ENCODE measurements at places on chromosomes 7 and 10.

- no peak for DNase-seq
These were observed 48.1 kb downstream of the NRP1 start for GRCh38 chr10:33286157-33286934.

DNA sequence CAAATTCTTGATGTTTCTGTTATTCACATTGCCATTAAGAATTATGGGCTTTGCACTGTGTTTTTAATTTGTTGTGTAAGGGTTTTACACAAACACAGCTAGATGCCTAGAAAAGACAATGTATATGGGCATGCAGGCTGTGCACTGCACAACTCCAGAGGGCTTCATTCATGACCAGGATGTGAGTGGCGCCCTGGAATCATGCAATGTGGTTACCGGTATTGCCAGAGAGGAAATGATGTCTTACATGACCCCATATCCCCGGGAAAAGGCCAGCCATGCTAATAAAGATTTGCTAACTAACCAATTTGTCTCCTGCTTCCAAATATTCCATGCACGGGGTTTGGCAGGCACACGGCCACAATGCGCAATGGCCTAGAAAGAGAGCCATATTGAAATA, 16.9 kb downstream of the KCNMA1 start:
- no peak for DNase-seq

GRCh38 chr7:4931943-4932342, 27.0 kb downstream of the MMD2 start:
- no peak for DNase-seq

DNA sequence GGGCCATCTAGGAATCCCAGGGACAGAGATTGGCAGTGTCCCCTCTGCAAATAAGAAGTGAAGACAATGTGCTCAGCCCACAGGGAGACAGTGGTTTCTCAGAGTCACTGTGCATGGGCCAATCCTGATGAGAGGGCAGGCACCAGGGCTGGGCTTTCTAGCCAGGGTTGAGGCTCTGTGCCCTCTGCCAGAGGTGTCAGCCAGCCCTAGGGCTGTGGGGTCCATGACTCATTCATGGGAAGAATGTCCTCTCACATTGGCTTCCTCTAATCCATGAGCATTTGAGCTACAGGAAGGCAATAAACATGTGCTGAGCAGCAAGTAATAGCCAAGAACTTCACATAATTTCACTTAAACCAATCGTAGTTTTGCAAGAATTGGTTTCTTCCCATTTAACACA, 482.0 kb upstream of the MGMT start:
- no peak for DNase-seq

GRCh38 chr7:12738665-12739064, 51.2 kb downstream of the ARL4A start:
- DNase-seq: no peak

DNA sequence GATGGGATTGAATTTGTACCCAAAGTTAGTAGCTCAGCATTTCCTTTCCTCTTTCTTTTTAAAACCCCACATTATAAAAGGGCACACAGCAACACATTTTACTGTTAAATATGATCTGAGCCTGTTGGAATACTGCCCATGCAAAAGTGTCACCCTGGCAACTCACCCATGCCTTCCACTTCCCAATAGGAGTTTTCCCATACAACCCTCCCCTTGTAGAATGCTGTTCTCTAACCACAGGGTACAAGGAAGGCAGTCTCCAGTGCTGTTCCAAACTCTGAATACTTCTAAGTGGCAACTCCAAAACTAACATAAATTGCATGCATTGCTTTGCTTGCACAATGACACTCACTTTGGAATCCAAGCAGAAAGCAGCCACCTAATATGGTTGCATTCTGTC, 60.8 kb downstream of the NRCAM start:
- DNase-seq: no peak

- DNase-seq: no peak
These were observed 927 bp upstream of the ALOX5 start for GRCh38 chr10:45373003-45373575.

DNA sequence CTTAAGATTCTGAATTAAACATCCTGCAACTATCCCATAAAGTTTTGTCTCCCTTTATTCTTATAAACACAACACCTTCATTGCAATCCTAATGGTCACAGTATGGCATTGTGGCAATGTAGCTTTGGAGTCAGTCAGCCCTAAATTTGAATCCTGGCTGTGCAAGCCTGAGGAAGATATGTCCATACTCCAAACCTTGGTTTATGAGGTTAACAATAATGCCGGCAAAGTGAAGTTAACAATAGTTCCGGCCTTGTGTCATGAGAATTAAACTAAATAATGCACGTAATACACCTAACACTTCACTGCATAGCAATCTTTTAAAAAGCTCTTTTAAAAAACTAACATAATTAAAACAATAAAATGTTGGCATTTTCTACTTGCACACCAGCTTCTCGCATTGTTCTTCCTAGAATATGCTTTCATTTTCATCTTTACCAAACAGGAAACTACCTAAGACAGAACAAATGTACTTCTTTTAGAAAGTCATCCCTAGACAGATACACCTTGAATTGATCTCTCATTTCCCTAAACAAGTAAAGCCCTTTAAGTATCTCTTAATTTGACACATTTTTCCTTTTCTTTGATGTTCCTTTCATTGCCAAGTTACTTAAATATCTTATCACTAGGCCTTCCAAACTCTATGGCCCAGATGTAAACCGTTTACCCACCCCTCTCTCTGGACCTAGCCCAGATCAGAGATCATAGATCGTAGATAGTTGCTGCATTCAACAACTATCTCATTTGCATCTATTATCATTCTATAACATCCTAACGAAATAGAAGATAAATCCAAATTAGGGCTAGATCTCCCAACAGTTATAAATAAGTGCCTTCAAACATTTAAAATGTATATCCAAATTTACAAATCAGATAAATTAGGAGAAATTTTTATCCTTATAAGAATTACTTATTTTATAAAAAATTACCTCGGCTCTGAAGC, 66.7 kb downstream of the CREB3L2 start:
- DNase-seq: no peak

GRCh38 chr10:47141349-47141748, 158.6 kb upstream of the GDF10 start:
- DNase-seq: no peak

DNA sequence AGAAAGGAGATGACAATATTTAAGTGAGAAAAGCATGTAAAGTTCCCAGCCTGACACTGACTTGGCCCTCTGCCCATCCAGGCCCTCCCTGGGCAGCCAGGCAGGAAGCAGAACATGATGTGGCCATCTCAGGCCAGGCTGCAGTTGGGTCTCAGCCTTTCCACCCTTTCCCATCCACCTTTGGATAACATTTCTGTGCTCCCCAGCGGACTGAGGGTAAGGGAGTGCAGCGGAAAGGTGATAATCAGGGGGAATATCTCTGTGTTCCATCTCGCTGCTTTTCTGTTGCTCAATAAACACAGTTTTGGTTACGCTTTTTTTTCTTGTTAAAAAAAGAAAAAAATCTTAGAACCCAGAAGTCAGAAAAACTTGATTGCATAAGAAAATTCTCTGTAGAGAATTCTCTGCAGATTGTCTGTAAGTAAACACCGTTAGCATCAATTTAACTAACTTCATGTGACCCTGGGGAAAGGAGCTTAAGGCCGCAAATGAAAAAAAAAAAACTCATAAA, 37.2 kb upstream of the TARP start:
- no peak for DNase-seq

- DNase-seq: peak; percentile 76
These were observed 716 bp downstream of the OGA start for GRCh38 chr10:101817337-101818118.

DNA sequence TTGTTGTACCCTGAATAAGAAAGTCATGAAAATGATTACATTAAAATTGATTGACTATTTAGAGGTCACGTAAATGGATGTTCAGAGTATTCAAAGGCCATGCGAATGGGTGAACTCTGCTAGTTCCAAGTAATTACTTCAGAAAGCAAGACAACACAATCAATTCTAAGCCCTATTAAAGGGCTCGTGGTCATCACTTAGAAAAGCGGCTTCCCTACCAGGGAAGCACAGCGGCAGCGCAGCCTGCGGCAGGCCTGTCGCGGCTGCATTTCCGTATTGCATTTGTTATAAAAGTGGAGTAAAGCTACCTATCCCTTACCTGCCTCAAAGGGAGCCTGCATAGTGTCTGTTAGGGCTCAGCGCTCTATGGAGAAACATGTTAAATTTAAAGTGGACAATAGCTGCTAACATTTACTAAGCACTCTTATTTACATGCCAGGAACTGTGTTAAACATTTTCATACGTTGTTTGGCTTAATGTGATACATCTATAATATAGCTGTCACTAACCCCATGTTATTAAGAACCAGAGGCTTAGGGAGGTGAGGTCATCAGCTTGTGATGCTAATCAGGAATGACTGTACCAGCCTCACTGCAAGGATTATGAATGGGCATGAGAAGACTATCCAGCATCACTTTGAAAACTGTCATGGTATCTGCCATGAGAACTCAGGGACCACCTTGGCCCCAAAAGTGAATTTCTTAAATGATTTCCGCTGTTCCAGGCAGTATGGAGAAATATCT, 187.5 kb downstream of the CELF2 start:
- no peak for DNase-seq

GRCh38 chr10:105973360-105973759, 1191.1 kb downstream of the SORCS1 start:
- DNase-seq: no peak

DNA sequence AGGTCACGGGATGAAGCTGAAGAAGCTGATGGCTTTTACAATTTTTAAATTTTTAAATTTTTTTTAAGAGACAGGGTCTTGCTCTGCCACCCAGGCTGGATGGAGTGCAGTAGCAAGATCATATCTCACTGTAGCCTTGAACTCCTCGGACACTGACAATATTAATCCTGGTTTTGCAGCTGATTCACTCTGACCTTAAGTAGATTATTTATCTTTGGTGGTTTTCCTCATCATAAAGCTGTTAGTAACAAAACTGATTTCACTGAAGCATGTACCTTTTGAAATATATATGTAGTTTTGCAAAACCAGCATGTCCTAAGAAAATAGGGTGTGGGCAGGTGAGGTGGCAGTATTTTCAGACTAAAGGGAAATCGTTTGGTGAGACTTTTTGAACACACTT, 56.0 kb downstream of the DYNC2I1 start:
- no peak for DNase-seq

DNA sequence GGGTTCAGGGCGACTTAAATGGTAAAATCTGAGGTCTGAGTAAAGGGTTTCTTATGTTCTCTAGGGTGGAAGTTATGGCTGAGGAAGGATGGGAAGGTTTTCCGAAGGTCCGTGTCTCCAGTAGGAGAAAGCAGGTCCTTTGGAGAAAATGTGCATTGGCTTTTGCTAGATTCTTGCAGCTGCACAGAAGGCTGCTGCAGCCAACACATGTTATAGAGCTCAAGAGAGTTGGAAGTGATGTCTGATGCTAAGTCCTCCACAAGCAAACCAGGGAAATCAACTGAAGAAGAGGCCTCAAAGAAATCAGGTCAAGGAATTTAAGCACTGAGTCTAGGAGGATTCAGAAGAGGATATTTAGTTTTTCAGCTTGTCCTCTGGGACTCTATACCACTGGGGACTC, 404.6 kb downstream of the LRMDA start:
- DNase-seq: no peak

DNA sequence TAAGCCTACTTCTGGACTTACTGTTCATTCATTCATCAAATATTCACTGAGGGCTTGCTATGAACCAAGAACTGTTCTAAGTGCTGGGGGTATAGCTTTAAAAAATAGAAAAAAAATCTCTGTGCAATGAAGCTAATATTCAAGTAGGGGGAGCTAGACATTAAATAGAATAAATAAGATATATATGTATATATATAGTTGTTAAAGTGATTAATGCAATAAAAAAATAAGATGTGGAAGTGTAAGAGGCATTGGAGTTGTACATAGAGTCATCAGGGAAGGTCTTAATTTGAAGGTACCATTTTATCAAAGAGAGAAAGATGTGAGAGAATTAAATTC, 181.2 kb upstream of the AGR3 start:
- no peak for DNase-seq

DNA sequence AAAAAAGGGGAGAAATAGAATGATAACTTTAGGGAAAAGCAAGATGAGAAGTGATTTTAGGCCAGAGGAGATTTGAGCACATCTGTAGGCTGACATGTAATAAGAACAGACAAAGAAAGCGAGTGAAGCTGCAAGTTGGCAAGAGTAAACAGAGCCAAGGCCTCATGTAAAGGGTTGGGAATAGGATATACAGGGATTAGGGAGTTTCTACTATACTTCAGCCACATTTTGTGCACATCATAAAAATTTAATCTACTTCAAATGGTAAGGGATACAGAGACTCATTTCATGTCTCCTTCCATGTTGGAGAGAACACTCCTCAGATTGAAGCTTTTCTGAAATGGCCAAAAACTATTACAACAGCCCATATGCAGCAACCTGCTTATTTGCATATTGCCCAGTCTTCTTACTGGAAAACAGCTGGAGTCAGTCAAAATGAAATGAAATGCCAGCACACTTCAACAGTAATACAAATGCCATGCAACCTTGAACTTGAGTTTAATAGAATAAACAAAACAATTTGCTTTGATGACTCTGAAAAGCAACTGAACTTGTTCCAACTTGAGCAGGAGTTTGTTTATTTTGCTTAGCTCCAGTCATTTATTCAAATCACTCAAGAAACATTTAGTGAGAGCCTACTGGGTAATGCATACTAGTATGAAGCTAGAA, 49.9 kb downstream of the NRCAM start:
- no peak for DNase-seq

DNA sequence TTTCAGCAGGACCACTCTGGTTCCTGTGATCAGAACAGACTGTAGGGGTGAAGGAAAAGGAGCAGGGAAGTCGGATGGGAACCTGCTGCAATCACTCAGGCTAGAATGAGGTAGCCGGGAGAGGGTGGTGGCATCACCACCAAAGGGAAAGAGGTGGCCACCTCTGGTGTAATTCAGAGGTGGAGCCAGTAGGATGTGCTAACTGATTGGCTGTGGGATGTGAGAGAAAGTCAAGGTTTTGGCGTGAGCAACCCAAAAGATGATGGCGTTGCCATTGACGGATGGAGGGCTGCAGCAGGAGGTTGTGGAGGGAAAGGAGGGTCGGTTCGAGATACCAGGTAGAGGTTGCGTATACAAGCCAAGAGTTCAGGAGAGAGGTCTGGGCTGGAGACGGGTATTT, 7.4 kb upstream of the VSIR start:
- DNase-seq: no peak

DNA sequence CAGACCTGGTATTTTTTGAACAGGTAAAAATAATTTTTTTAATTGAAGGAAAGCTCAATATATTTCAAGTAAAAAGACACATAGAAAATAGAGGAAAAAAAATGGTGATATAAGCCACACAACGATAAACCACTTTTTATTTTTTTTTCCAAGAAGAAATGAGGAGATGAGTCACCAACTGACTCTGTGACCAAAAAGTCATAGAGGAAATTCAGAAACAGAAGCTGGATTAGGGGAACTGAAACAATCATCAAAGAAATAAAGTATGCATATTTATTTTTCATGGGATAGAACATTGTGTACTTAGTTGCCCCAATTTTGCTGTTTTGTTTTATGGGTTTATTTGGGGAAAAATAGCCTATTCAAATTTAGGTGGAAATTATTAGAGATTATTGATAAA, 176.8 kb upstream of the AGR3 start:
- no peak for DNase-seq

DNA sequence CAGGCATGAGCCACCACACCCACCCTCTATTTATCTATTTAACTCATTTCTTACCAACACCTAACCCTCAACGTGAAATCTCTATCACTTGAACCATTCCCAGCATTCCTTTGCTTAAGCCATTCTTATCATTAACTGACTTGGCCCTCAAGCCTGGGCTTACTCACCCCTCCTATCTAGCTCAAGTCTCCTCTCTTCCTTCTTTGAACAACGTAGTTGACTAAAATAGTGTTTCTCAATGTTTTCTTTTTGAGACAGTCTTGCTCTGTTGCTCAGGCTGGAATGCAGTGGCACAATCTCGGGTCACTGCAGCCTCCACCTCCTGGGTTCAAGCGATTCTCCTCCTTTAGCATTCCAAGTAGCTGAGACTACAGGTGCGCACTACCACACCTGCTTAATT, 7.0 kb downstream of the ANXA7 start:
- DNase-seq: no peak
